ENCODE measurements at places on chromosomes 16 and 17. TPM values are rescaled to one million over a fixed set of nuclear protein-coding genes. Genes with fewer than 3 reads are reported as not detected.

The AIPL1 gene
- not detected for total RNA-seq

The PALB2 gene
- total RNA-seq, result 4.7 TPM

DNA sequence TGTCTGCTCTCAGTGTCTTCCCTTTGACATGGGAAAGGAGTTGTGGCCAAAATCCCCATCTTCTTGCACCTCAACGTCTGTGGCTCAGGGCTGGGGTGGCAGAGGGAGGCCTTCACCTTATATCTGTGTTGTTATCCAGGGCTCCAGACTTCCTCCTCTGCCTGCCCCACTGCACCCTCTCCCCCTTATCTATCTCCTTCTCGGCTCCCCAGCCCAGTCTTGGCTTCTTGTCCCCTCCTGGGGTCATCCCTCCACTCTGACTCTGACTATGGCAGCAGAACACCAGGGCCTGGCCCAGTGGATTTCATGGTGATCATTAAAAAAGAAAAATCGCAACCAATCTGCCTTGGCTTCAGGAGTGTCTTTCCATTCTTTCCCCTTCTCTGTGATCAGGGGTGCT, 918 bp upstream of the MRM1 start:
- DNase-seq, result no peak

- no peak for DNase-seq
These were observed 41.7 kb downstream of the ZZEF1 start for GRCh38 chr17:4100883-4101756.
